ENCODE measurements at places on chromosomes 3 and 15.

DNA sequence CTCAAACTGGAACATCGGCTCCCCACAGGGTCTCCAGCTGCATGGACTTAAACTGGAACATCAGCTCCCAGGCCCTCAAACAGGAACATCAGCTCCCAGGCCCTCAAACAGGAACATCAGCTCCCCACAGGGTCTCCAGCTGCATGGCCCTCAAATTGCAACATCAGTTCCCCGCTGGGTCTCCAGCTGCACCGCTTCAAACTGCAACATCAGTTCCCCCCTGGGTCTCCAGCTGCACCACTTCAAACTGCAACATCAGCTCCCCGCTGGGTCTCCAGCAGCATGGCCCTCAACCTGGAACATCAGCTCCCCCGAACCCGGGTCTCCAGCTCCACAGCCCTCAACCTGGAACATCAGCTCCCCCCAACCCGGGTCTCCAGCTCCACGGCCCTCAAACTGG is 82.0 kb downstream of the TFRC start:
- DNase-seq: no peak

- no peak for DNase-seq
Measured at GRCh38 chr3:157336252-157337009, 100.2 kb upstream of the PTX3 start.

- no peak for DNase-seq
Measured at GRCh38 chr15:78280319-78281072, 16.1 kb downstream of the DNAJA4 start.

DNA sequence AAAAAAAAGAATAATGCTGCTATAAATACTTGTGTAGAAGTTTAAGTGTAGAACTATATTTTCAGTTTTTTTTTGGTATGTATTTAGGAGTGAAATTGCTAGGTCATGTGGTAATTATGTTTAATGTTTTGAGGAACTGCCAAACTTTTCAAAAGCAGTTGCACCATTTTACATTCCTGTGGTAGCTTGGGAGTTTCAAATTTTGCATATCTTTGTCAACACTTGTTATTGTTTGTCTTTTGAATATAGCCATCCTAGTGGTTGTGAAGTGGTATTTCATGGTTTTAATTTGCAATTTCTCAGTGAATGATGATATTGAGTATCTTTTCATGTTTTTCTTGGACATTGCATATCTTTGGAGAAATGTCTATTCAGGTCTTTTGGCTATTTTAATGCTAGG is 30.4 kb downstream of the SKIL start:
- no peak for DNase-seq

- no peak for DNase-seq
Measured at GRCh38 chr3:146883288-146883687, 278.1 kb upstream of the PLSCR5 start.

DNA sequence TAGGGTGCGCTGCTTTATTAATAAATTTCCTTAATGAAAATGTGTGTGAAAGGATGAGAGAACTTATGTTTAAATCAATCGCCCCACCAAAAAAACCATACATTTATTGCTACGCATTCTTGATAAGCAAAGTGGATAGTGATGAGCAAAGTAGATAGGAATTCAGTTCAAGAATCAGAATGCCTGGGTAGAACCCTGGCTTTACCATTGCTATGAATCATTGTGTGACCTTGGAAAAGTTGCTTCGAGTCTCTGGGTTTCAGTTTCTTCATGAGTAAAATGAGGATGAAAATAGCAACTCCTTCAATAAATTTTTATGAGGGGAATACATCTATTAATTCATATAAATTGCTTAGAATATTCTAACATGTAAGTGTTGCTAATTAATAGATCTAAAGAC is 2.6 kb upstream of the ALCAM start:
- no peak for DNase-seq

DNA sequence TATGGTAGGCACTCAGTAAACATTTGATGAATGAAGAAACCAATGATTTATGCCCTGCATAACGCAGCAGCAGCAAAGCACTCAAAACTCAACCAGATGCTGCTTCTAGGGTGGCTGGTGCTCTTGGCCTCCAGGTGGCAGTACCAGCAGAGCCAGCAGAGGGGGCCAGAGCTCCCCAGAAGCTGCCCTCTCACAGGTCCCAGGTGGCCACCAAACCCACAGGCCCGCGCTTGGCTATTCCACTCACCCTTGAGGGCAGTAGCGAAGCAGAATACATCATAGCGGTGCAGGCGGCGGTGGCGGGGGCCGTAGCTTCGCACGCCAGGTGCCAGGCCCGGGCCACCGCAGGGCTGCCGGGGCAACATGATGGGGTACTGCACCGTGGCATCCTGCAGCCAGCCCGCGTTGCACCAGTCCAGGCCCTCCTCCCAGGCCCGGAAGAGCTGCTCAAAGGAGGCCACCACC is 16.6 kb downstream of the HAPLN3 start:
- DNase-seq: no peak

- no peak for DNase-seq
Measured at GRCh38 chr3:15264486-15264885, 58.4 kb downstream of the CAPN7 start.

DNA sequence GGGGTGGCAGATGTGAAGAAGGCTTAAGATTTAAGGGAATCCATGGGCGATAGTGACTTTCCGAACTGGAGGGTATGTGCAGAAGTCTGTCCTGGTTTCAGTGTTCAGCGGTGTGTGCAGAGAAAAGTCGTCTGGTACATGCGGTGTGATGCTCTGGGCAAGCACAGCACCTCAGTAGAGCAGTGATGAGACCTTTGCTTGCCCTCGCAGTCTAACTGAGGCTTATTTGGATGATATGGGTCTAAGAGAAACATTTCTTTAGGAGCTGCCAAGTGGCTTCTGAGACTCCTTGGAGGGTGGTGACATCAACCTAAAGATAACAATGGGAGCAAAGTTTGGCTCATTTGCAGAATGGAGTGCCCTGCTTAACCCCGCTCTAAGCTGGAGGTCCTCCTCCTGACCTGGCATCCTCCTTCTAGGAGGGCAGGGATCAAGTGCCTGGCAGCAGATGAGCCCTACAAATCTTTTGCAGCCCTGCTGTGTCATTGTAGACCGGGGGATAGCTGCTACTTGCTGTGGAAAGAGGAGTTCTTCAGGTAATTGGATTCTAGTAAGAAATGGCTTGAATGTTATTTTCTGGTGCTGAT is 228.1 kb upstream of the AZI2 start:
- no peak for DNase-seq

DNA sequence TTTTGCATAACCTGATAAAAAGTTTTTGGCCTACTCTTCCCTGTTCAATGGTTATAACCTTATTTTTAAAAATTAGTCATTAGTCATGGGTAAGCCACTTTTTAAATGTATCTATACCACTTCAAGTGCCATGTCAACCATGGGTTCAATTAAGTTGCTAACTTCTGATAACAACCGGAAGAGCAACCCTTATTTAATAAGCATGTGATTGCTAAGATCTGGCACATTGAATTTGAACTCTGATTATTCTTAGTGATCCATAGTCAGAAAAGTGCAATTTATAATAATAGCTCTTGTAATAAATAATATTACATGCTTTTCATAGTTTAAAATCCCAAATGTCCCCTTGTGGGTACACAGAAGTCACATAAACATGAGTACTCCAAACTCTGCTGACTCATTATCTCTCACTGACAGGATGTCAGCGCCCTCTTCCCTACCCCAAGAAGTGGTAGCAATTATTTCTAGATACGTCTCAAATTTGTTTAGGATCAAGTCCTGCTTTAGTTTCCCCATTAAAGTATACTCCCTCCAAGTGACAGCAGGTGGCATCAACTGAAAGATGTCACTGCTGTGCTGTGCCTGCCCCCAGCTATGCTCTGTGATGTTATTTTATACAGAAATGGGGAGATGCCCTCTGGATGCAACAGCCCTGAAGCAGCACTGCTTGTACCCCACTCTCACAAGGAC is 18.6 kb downstream of the SAMD7 start:
- no peak for DNase-seq

DNA sequence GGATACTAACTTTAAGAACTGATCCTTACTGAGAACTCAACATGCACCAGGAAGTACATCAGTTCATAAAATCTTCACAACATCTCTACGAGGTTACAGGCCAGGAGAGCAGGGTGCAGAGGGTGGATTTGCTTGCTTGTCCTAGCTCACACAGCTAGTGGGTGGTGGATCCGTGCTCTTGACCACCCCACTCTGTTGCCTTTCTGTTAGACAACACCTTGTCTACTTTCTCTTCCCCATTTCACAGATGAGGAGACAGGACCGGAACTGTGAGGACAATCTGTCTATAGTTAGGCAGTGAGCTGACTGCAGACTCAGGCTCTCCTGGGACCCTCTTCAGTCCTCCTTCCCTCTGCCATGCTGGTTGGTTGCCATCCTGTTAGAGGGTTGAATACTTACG is 221.7 kb upstream of the TLE3 start:
- no peak for DNase-seq

GRCh38 chr3:113104357-113105092 is 106.8 kb upstream of the BOC start:
- DNase-seq: no peak

DNA sequence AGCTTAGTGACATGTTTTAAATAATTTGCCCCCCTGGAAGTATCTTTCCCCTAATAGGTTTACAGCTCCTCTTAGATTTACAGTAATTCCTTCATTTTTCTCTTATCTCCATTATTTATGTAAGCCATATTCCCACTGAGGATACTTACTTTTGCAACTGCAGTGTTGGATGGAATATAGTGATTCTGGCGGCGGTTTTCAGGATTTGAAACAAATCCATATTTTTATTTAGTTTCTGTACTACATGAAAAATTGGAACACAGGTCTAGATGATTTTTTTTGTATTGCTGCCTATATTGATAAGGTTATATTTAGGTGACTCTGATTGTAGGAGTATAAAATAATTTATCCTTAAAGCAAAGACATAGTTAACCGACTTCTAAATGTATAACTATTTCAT is 391.6 kb upstream of the SUCLG2 start:
- no peak for DNase-seq

- DNase-seq: no peak
Measured at GRCh38 chr3:138916824-138917223, 30.1 kb downstream of the FOXL2 start.

- no peak for DNase-seq
Measured at GRCh38 chr15:32671339-32672325, 30.1 kb downstream of the SCG5 start.

DNA sequence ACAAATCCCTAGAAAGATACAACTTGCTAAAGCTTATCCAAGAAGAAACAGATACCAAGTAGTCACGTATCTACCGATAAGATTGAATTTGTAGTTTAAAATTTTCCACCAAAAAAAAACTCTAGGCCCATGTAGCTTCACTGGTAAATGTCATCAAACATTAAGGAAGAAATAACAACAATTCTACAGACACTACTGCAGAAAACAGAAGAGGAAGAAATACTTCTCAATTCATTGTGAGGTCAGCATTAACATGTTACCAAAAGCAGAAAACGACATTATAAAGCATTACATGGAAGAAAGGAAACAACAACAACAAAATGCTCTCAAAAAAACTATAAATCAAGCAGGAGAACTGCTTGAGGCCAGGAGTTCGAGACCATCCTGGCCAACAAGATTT is 27.5 kb upstream of the TM4SF19 start:
- DNase-seq: no peak

DNA sequence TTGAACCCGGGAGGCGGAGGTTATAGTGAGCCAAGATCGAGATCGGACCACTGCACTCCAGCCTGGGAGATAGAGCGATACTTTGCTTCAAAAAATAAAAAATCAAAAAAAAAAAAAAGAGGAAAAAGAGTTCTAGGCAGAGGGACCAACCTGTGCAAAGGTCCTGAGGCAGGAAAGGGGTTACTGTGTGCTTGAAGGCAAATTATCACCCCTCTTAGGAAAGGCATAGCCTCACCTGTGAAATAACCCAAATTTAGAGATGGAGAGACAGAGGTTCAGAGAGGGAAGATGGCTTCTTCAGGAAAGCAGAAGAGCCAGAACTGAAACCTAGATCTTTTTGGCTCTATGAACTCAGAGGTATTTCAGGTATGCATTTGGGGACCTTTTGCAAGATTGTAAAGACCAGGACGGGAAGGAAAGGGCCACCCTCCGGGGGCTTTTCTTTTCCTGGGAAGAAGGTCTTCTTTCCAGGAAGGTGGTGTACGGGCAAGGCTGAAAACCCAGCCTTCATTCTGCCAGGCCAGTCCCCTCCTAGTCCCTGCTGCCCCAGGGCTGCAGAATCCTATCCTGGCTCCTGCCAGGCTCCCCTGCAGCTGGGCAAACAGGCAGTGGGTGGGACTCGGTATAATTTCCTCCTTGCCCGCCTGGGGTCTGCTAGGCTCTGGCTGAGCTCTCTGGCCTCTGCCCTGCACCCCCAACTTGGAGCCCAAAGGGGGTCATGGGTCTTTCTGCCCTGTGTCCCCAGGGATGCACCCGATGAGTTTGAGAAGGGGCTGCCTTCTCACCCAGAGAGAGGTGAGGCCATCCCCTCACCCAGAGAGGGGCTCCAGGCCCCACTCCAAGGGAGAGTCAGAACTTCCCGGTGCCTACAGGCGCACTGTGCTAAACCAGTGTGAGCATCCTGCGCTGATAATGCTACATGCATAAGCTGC is 14.4 kb upstream of the CSK start:
- no peak for DNase-seq

- no peak for DNase-seq
Measured at GRCh38 chr3:121658716-121659435, 1.8 kb downstream of the HCLS1 start.

- no peak for DNase-seq
Measured at GRCh38 chr15:63598473-63599400, 1.6 kb downstream of the FBXL22 start.

GRCh38 chr3:194827486-194827885 is 141.8 kb downstream of the FAM43A start:
- no peak for DNase-seq

- DNase-seq: no peak
Measured at GRCh38 chr15:101559952-101560351, 70.4 kb upstream of the PCSK6 start.

GRCh38 chr3:37989821-37990480 is 635 bp upstream of the VILL start:
- DNase-seq: no peak

- no peak for DNase-seq
Measured at GRCh38 chr3:61562042-61562720, 810 bp downstream of the PTPRG start.

DNA sequence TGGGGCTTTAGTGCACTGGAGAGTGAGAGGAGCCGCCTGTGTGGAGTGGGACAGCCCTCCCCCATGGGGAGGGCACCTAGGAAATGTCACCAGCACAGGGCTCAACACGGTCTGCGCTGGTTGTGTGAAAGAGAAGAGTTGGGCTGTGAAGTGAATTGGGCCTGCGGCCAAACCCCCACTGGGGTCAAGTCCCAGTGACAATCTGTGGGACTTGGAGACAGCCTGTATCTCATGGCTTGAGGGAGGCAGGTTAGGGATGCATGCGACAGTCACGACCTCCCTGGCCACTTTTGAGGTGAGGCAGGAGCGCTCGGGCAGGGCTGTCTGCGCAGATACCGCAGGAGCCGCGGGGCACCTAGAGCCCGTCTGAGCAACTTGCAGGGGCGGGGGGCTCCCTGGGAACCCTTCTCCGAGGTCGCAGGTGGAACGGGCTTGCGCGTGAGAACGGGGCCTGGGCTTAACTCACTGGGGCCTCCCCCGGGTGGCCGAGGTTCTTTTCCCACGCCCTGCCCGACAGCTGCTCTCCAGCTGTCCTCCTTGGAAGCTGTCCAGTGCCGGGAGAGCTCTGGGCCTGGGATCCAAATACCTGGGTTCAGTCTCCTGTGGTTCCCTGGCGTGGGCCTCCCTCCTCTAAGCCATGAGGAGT is 77.4 kb downstream of the SNRK start:
- DNase-seq: no peak
